Memory B cell (primary cell): ENCODE measurements at places on chromosomes 5 and 9.

DNA sequence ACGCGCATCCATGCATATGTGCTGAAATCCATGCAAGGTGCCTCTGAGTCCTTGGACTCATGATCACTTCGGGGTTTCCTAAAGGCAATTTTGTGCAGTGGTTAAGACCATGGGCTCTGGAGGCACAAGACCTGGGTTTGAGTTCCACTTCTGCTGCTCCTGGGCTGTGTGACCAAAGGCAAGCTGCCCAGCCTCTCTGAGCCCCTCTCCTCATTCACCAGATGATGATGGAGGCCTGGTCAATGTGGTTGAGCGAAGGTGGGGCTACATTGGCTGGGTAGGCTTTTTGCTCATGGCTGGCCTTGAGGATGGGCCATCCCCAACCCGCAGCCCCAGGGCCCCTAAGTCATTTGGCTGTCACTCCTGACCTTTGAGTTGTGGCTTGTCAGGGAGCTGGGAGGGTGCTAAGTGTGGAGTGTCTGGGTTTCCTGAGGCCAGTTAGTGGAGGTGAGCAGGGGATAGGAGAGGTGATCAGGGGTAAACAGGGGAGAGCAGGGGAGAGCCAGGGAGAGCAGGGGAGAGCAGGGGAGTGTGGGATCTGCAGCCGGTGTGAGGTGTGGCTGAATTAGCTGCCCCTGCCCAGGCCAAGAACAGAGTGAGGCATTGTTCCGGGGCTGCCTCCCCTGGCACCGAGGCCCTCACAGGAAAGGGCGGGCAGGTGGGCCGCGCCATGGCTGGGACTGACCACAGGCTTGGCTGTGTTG is 64.6 kb upstream of the SYNPO start:
- no peak for DNase-seq

DNA sequence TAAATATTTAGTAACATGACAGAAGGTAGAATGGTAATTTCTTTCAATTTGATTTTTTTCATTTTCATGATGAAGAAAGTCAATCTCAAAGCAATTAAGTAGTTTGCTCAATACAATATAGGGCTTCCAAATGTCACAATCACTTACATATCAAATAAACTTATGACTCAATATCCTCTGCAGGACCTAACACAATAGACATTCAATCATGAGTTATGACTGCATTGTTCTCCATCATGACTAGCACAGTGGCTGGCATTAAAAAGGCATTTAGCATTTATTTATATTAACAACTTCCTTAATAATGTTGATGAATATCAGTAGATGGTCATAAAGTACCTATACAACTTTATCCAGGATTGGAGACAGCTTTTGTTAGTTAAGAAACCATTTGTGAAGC is 1499.6 kb downstream of the EFNA5 start:
- DNase-seq, result no peak

DNA sequence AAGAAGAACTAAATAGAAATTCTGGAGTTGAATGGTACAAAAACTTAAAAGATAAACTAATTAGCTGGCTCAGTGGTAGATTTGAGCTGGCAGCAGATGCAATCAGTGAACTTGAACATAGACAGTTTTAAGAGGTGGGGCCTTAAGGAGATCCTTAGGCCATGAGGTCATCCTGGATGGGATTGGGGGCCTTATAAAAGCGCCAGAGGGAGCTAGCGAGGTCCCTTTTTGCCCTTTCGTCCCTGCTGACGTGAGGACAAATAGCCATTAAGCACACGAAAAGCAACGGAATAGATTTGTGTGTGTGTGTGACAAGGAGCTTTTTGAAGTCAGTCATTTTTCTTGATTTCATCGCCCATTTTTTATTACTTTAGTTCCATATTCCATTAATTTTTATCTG is 83.3 kb downstream of the ZNF354C start:
- no peak for DNase-seq

DNA sequence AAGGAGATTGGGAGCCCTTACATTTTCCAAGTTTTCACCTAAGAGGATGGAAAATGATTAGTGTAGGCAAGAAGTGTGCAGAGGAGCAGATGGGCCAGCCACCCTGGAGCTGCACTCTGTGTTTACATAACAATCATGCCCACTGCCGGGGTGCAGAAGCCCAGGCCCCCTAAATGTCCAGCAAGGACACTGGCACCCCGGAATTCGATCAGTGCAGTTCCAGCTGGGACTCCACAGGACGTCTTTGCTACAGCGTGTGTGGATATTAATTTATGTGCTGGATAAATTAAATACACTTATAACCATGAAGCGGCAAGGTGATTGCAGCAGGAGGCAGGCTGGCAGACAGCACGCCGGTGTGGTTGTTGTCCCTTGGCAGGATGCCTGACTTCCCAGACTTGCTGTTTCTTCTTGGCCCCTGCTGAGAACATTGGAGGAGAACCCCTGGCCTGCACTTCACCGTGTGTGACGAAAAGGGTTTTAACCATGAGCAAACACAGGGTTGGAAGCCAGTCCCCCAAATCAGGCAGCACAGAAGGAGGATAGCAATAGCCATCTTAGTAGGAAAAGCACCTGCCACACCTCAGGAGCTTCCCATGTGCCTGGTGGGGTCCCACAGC is 73.7 kb downstream of the GADD45G start:
- DNase-seq, result no peak

DNA sequence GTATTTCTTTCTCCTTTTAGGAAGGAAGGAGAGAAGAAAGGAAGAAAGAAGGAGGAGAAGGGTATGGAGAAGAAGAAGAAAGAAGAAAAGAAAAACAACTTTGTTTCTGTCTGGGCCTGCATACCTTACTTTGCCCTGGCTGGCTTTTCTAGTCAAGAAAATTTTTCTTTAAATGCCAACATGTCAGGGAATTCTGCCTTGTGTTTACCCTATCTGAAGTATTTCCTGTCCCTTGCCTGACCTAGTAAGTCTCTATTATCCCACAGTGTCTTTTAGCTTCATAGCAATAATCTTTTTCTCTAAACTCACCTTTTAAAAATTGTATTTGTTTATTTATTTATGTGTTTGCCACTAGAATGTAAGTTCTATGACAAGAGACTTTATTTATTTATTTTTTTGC is 1864.1 kb downstream of the EFNA5 start:
- no peak for DNase-seq
